ENCODE measurements at places on chromosomes 13 and 19.

GRCh38 chr13:32047088-32047487 lies 15.5 kb downstream of the FRY start:
- no peak for DNase-seq

GRCh38 chr19:33705860-33706259 lies 84.1 kb downstream of the CHST8 start:
- no peak for DNase-seq

GRCh38 chr19:850221-850978 lies 1.7 kb upstream of the ELANE start:
- no peak for DNase-seq

DNA sequence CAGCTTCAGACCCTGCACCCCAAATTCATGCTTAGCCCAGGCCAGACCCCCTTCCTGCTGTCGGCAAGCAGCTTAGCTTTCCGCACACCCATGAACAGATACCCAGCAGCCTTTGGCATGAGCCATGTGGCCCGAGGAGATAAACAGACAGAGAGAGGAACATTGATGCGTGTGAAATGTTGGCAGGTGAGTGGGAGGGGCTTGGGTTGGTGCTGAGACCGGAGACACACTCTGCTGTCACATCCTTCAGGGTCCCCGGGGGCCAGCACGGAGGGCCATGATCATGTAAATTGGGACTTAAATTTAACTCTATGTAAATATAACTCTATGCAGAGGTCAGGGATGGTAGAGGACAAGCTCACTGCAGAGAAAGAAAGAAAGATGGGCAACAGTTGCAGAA lies 1.5 kb downstream of the CD22 start:
- DNase-seq: no peak

GRCh38 chr13:110289174-110289573 lies 17.8 kb downstream of the COL4A1 start:
- no peak for DNase-seq

- DNase-seq: no peak
Measured at GRCh38 chr19:47228168-47228936, 2.6 kb downstream of the BBC3 start.

- DNase-seq: no peak
Measured at GRCh38 chr13:60538566-60538965, 141.5 kb downstream of the TDRD3 start.

GRCh38 chr13:60931858-60932546 lies 483.6 kb downstream of the PCDH20 start:
- no peak for DNase-seq

- no peak for DNase-seq
Measured at GRCh38 chr13:58619396-58620113, 988.0 kb downstream of the PCDH17 start.

DNA sequence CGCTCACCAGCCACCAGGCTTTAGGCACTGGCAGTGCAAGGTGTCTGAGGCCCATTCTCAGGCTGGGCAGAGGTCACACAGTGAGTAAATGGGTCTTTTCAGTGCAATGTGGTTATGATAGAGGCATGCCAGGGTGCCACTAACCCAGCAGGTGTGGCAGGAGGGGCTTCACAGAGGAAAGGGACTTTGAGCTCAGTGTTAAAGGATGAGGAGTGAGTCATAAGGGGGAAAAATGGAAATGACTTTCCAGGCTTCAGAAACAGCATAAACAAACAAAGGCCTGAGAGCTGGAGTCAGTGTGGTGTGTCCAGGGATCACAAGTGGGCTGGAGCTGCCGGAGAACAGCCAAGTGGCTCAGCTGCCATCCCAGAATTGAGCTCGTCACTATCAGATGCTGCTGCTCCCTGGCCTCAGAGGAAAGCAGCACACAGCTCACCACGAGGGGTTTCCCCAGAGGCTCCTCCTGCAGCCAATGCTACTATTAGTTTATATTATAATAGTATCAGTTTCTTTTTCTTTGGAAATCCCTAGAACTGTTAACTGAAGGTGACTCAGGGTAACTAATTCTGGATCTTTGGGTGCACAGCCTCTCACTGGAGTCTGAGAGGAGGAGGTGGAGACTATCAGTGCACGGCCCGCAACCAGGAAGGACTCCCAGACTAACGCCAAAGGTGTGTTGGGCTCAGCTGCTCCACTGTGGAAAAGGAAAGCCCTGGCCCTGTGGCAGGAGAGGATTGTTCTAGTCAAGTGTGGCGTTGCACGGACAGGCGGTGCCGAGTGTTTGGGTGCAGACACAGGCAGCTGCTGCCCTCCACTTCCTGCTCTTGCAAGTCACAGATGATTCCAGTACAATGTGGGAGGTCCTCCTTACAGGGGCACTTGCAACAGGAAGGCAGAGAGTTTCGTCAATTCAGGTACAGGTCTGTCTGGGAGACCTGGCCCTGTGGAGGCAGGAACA lies 39.5 kb downstream of the DHRS12 start:
- DNase-seq: no peak

- DNase-seq: no peak
Measured at GRCh38 chr13:38980750-38981078, 9.9 kb downstream of the STOML3 start.

- DNase-seq: no peak
Measured at GRCh38 chr13:110716247-110716515, 2.7 kb downstream of the ING1 start.

DNA sequence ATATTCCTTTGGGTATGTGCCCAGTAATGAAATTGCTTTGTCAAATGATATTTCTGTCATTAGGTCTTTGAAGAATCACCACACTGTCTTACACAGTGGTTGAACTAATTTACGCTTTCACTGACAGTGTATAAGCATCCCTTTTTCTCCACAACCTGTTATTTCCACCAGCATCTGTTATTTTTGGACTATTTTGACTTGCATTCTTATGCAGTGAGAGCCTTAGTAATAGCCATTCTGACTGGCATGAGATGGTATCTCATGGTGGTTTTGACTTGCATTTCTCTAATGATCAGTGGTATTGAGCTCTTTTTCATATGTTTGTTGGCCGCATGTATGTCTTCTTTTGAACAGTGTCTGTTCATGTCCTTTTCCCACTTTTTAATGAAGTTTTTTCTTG lies 92.0 kb upstream of the SPATA13 start:
- DNase-seq: no peak

DNA sequence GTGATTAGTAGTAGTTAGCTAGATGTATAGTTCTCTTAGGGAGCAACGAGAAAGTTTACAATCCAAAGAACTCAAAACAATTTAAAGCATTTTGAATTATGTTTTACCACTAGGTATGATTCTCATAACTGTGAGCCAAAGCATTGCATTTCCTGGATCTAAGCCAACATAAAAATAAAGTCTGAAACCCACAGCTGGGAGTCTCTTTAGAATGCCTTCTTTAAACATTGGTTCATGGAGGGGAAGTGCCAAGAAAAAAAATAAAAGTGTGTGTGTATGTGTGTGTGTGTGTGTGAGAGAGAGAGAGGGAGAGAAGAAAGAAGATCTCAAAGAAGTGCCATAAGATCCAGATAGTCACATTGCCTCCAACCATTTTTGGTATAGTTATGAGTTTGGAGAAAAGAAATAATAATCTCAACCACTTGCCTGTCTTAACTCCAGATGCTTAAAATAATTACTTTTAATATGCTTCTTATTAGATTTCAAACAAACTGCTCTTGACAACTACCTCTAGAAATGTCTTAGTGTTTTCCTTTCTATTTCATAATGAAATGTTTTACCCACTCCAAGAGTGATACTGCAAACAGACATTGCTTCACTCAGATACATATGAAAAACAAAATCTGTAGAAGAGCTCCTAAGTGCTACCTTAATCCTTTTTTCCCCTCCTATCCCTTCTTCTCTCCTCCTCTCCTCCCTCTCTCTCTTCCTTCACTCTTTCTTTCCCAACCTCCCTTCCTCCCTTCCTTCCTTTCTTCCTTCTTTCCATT lies 554.1 kb downstream of the KCTD12 start:
- no peak for DNase-seq

- DNase-seq: no peak
Measured at GRCh38 chr13:72121466-72121865, 254.5 kb upstream of the DACH1 start.

DNA sequence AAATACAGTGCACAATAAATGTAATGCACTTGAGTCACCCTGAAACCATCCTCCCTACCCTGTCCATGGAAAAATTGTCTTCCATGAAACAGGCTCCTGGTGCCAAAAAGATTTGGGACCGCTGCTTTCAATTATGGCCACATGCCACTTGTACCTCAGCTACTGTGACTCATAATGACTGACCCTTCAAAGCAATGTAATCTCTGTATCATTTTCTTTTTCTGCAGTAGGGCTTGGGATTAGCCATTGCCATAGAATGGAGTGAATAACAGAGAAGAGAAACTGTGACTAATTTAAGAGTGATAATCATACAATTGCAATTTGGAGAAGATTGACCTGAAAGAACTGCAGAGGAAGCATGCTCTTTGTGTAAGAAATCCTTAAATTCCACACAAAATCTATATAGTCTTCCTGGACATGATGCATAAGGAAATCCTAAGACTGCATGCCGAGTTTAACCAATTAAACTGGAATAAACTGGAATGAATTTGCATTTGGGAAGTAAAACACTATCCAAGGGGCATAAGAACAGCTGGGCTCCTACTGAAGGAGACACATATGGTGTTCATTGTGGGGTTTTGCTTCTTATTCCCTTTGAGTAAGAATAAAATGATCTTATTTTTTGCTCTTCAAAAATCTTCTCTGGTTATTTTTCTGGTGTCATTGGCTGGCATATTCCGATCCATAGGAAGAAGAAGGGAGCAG lies 59.5 kb upstream of the SLC7A1 start:
- DNase-seq: no peak

DNA sequence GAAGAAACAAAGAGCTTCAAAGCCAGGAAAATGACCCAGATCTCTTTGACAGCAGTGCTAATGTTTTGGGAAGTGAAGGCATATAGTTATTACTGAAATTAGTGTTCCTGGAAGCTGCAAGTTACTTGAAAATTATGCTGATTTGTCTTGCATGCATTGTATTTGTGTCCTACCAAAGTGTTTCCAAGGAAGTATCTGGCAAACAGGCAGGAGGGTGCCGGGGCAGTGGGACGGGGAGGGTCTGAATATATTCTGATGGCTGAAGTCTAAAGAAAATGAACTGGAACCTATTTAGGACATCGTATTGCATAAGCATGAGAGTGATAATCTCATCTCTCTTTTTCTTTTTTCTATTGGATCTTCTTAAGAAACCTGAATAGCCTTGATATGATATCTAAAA lies 9.0 kb downstream of the RNASEH2B start:
- no peak for DNase-seq

DNA sequence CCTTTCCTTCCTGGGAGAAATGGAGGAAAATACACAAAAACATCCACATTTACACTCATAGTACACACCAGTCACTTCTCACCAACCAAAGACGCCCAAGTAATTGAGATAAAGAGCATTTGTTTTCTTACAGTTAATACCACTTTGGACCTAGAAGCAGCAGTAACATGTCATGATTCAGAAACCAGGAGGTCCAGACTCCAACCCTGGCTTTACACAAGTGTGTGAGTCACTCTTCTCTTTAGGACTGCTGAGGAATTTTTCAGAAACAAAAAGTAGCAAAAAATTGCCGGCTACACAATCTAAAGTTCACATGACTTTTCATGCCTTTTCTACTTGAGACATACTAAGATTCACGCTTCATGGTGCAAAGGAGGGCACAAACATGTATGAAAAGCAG lies 42.1 kb downstream of the TUBGCP3 start:
- DNase-seq: no peak

DNA sequence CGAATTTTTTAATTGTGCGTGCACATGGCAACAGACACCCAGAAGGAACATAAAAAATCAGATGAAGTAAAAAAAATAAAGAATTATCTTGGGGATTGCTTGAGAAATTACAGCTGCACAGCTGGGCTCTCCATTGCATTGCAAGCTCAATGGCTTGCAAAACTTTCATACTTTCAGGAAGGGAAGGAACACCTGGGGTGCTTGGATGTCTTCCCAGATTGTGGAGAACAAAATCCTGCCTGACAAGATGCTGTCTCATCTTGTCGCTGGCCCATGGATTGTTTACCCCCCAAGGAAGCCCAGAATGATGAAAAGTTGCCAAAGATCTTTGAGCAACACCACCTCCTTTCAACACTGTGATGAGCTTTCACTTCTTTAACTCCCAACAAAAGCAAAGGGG lies 11.0 kb upstream of the CASP14 start:
- no peak for DNase-seq

DNA sequence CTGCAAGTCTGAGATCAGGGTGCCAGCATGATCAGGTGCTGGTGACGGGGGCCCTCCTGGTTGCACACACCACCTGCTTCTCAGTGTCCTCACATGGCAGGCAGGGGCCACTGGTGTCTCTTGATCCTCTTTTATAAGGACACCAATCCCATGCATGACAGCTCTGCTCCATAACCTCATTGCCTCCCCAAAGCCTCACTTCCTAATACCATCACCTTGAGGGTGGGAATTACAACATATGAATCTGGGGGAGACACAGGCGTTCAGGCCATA lies 15.0 kb upstream of the MIER2 start:
- DNase-seq: no peak

- DNase-seq: no peak
Measured at GRCh38 chr13:76148926-76149325, 512.8 kb downstream of the LMO7 start.

DNA sequence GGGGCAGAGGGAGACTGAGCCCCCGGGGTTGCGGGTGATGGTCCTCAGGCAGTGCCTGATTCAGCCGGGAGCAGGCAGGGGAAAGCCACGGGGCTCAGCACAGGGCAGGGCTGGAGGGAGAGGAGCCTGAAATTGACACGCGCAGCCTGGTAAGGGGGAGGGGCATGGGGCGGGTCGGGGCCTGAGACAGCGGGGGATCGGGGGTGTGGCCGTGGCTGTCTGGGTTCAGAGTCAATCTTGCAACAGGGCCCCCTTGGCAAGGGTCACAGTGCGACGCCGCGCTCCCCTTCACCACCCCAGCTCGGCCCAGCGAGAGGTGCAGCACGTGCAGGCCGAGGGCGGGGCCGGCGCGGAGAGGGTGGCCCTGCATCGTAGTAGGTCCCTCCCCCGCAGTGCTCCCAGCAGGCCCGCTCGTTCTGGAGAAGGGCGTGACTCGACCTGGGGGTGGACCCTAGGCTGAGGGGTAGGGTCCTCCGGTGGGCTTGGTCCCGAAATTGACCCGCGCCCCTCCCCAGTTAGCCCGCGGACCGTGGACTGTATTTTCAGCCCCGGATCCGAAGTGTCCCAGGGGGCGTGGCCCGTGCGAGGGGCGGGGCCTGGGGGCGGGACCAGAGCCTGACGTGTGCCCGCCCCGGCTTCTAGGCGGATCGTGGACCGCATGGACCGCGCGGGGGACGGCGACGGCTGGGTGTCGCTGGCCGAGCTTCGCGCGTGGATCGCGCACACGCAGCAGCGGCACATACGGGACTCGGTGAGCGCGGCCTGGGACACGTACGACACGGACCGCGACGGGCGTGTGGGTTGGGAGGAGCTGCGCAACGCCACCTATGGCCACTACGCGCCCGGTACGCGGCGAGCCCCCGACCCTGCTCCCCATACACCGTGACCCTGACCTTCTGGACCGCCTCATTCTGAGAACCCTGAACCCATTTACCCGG lies 6.0 kb downstream of the RCN3 start:
- DNase-seq: peak; percentile 69

GRCh38 chr13:49302817-49303216 lies 55.1 kb downstream of the CDADC1 start:
- no peak for DNase-seq

GRCh38 chr13:33872005-33872351 lies 54.0 kb downstream of the RFC3 start:
- DNase-seq: no peak

- DNase-seq: no peak
Measured at GRCh38 chr19:51489113-51489512, 10.8 kb downstream of the CEACAM18 start.
